NCI-H460 (cell line): ENCODE measurements at places on chromosomes 3 and 15. TPM values are rescaled to one million over a fixed set of nuclear protein-coding genes. Genes with fewer than 3 reads are reported as not detected.

The BTLA gene
- not detected in 2 replicates for total RNA-seq

DNA sequence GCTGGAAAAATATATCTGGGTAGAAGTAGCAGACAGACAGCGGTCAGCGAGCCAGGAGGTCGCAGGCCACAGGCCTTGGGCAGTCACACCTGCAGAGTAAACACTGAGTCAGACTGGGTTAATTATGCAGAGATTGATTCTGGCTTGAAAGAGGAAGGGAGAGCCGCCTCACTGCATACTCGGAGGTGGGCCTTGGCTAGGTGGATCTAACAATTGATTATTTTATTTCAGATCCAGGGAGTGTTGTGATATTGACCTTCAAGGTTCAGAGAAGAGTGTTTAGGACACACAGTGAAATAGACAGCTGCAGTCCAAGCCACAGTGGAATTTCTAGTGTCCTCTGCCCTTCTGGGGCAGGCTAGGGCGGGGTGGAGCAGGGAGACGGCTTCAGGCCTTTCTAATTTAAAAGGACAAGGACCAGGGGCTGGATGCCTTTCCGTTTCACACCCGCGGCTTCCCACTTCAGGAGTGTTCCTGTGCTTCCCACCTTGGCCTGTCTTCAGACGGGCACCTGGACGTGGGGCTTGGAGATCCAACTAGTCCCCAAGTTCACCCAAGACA is 237.3 kb downstream of the XXYLT1 start:
- no peak for DNase-seq

The MKRN2OS gene
- not detected in 2 replicates for total RNA-seq

DNA sequence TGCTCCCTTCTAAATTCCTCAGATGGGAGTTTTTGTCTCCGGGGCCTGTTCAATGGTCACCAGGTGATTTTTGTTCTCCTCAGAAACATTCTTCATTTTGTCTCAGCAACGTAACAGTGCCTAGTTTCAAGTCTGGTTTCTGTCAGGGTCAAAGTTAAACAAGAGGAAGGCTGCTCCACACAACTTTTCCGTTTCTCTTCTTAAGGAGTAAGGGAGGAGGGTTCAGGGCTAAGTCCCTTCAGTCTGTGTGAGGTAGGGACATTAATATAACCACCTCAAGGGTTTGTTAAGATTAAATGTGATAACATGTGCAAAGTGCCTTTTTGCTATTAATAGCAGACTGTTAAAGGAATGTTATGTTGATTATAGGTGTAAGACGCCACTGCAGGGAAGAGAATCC is 41.8 kb downstream of the HOMER2 start:
- DNase-seq: no peak

- no peak for DNase-seq
Measured at GRCh38 chr3:36906504-36907149, 38.2 kb downstream of the TRANK1 start.

DNA sequence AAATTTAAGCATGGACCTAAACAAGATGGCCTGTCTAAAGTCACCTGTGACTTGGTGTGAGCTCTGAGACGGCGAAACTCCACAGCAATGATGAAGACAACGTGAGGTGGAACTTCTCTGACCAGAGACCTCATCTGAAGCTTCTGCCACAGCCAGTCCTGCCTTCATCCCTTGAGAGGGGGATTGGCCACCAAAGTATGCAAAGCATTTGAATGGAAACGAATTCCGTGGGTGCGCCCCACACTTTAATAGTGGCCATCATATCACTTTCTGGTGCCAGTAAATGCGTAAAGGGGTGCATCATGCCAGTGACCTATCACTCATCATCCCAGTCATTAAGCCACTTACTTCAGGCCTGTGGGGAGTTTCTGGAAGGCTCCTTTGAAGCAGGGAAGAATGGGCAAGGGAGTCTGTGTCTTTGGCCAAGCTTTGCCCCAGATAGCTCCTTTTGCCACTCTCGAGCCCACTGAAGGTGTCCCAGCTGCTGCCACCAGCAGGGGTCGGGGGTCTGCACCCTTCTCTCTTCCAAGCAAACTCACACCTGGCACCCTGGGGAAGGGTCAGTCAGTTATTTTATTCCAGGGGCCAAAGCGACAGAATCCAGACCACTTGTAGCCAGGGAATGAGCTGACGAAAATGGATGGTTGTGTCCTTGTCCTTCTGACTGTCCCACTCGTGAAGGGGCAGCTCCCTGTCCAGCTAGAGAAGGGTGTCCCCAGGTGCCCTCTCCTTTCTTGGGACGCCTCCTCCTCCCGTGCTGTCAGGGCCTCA is 17.7 kb downstream of the MUC20 start:
- no peak for DNase-seq

- DNase-seq: no peak
Measured at GRCh38 chr15:65399001-65399706, 21.4 kb upstream of the IGDCC3 start.

The WDR93 gene
- total RNA-seq: 0.17 and 0.30 TPM in 2 replicates

The ISLR2 gene
- not detected in 2 replicates for total RNA-seq

DNA sequence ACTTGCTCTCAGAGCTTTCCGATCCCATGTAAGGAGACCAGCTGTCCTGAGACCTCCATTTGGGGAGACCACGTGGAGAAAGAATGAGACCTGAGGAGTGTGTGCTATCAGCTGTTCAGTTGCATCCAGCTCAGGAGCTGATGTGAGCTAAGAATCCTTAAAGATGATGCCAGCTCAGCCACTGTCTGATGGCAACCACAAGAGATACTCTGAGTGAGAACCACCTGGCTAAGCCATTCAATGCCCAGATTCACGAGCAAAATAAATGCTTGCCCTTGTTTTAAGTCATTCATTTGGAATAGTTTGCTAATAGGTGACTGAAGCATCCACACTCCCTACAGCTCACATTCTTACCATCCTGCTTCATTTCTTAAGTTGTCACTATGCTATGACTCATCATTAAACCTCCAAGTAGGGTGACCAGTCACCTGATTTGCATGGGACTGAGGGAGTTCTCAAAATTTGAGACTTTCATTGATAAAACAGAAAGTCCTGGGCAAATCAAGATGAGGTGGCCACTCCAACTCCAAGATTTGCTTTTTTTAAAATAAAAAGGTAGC is 56.4 kb downstream of the SPTSSB start:
- DNase-seq: no peak
